Activated T-cell treated with anti-CD3 and anti-CD28 coated beads, Interleukin-2, amount 50 U/mL, for 72 hours (primary cell): ENCODE measurements at places on chromosomes 3 and 15. TPM values are rescaled to one million over a fixed set of nuclear protein-coding genes. Genes with fewer than 3 reads are reported as not detected.
A peak's percentile ranks its signal among the peaks of the same experiment; 100 is the strongest.

DNA sequence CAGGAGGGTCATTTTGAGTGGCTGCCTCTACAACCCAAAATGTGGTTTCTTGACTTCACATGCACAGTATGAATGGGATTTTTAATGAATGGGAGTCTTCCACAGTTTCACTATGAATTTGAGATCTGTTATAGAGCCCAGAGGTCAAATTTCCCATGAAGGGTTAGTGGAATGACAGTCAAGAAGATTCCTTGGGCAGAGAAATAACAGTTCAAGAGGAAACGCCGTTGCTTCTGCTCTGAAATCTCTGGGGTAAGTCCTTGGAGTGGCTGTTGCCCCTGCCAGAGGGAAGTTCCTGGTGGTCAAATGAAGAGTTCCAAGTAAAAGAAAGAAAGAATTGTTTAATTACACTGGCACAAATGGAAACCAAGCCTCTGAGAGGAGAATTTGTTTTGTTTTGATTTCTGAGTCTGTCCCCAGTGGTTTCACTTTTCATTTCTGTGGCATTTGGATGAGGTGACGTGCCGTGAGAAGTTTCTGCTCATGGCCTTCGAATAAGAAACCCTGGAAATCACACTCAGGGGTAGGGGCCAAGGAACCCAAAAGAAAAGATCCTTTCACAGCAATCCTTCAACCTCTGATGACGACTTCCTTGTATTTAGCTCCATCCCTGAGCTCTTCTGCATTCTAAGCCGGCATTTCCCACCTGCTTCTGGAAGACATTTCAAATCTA lies 77.5 kb upstream of the IL12A start:
- H3K27ac ChIP-seq: peak overlapping the region; percentile 35
- peak; percentile 5 for DNase-seq
- H3K4me1 ChIP-seq: peaks cover 11% of the 10 kb centered on the region
- peak overlapping the region; percentile 44 for H3K4me3 ChIP-seq

DNA sequence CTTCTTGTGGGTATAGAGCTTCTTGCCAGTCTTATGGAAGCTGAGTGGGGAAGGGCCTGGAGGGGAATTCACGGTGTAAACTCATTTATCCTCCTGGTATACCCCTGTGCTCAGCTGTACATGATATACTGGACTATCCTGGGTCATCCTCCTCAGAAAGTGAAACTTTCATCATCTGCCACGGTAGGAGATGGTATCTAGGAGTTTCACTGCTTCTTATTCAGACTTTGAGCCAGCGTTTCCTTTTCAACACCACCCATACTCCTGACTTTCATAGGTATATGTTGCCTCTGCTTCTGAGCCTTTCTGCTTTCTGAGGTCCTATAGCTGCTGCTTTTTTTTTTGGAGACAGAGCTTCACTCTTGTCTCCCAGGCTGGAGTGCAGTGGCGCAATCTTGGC lies 15.6 kb downstream of the SENP5 start:
- H3K36me3 ChIP-seq: no peaks in the 10 kb centered on the region
- H3K4me3 ChIP-seq: peak overlapping the region; percentile 63
- DNase-seq: peak; percentile 14
- peaks cover 55% of the 10 kb centered on the region for H3K4me1 ChIP-seq

- H3K36me3 ChIP-seq: no peaks in the 10 kb centered on the region
- no peak overlapping the region for H3K27ac ChIP-seq
- H3K4me3 ChIP-seq: no peak overlapping the region
Observed at GRCh38 chr3:23999012-23999641, 54.0 kb downstream of the NR1D2 start.

DNA sequence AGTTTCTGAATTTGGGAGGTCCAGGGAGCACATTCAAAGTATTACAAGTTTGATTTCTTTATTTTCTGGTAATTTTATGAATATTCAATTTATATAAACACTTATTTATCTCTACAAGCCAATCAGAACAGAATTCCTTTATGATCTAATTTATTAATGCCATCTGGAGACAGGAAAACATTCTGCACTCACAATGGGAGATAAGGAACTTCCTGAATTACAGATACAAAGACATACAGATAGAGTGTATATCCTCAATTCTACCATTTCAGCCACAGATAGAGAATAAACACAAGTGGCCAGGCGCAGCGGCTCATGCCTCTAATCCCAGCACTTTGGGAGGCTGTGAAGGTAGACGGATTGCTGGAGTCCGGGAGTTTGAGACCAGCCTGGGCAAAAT lies 86.0 kb downstream of the IQCH start:
- DNase-seq: no peak
- no peak overlapping the region for H3K27ac ChIP-seq
- no peaks in the 10 kb centered on the region for H3K4me1 ChIP-seq
- H3K4me3 ChIP-seq: no peak overlapping the region
- H3K36me3 ChIP-seq: peaks cover 2% of the 10 kb centered on the region

- no peak for DNase-seq
- no peaks in the 10 kb centered on the region for H3K27me3 ChIP-seq
- no peaks in the 10 kb centered on the region for H3K36me3 ChIP-seq
Observed at GRCh38 chr3:147924755-147925154, 515.6 kb downstream of the ZIC1 start.

DNA sequence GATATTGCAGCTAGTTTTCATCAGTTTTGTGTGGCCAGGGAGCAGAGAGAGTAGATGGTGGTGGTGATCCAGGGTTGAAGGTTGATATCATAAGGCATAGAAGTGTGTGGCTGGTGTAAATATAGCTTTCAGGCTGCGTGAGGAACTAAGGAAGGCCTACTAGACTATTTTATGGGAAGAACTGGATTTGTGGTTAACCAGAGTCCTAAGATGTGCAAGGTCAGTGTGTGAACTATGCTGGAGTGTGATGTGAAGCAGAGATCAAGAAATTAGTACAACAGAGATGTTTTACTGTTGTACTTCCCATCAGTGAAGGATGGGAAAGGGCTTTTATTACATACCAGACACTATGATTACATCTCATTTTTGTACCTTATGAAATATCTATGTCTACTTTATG lies 41.5 kb downstream of the MAPK6 start:
- no peaks in the 10 kb centered on the region for H3K4me1 ChIP-seq
- H3K27ac ChIP-seq: peak overlapping the region; percentile 23
- no peaks in the 10 kb centered on the region for H3K27me3 ChIP-seq
- DNase-seq: no peak
- peaks cover 2% of the 10 kb centered on the region for H3K36me3 ChIP-seq

GRCh38 chr3:14980689-14981088 lies 33.3 kb downstream of the NR2C2 start:
- no peak for DNase-seq
- peaks cover 3% of the 10 kb centered on the region for H3K36me3 ChIP-seq
- peaks cover 28% of the 10 kb centered on the region for H3K4me1 ChIP-seq
- no peak overlapping the region for H3K4me3 ChIP-seq
- H3K27me3 ChIP-seq: no peaks in the 10 kb centered on the region

DNA sequence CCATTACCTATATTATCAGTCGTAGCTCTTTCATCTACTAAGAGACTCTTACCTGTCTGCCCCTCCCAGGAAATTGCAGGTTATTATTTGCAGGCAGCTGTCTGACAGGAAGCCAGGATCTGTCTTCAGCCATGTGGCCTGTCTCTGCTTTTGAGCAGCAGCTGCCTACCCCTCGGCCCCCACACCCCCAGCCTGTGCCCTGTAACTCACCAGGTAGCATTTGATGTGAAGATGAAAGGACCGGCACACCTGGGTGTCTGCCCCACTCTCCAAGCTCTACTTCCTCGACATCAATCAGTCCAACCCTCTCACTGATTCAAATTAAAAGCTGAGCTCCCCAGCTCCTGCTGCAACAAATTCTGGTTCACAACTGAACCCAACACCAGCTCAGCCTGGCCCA lies 197.2 kb upstream of the CTNNB1 start:
- no peak overlapping the region for H3K27ac ChIP-seq
- H3K4me3 ChIP-seq: no peak overlapping the region
- no peaks in the 10 kb centered on the region for H3K36me3 ChIP-seq
- peaks cover 6% of the 10 kb centered on the region for H3K4me1 ChIP-seq

DNA sequence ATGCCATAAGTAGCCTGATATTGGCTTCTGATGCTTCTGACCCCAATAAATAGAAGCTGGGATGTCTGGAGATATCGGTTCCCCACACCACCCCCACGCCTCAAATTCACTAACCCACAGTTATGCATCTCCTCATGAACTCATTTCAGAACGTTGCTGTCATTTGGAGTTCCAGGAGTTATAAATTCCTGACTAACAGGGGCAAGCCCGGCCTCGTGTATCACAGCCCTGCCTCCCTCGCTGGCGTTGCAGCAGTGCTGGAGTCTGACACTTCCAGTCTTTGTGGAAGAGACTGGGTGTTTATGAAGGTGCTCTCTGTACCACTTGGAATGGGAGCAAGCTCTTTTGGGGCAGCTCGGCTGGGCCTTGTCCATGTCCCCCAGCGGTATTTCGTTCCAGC lies 101.0 kb downstream of the ANP32A start:
- DNase-seq: no peak
- H3K36me3 ChIP-seq: no peaks in the 10 kb centered on the region
- no peaks in the 10 kb centered on the region for H3K4me1 ChIP-seq
- no peak overlapping the region for H3K4me3 ChIP-seq
- no peak overlapping the region for H3K27ac ChIP-seq
- H3K27me3 ChIP-seq: peaks cover 17% of the 10 kb centered on the region

DNA sequence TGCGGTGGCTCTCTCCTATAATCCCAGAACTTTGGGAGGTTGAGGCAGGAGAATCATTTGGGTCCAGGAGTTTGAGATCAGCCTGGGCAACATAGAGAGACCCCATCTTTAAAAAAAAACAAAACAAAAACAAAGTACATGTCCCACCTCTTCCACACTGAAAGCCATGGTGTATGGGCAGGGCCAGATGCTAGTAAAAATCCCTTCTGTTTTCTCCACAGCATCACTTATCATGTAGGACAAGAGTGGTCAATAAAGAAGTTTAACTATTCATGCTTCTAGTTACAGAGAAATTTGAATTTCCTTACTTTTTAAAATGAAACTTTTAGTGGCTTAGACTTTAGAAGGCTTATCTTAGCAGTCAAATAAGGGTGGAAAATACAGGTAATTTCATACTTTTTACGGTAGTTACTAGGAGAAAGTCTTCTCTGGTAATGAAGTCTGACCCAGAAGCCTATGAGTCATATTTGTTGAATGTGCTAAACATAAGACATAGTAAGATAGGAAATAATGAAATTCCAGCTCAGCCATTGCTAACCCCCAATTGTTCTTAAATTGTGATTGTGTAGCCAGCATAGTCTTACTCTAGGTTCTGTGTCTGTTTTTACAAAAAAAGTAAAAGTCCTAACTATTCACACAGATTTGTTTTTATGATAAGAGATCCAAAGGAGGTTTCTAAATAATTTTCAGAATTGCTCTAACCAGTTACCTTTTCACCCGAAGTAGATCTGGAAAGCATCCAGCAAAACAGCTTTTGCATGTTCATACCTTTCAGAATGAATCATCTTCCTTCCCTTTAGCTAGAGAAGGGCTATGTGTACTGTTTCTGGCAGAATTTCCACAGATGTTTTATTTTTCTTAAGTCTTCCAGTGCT lies 16.4 kb upstream of the ZNF609 start:
- peak; percentile 28 for DNase-seq
- H3K27ac ChIP-seq: peak overlapping the region; percentile 90
- H3K27me3 ChIP-seq: no peaks in the 10 kb centered on the region
- H3K36me3 ChIP-seq: peaks cover 8% of the 10 kb centered on the region
- peaks cover 55% of the 10 kb centered on the region for H3K4me1 ChIP-seq

DNA sequence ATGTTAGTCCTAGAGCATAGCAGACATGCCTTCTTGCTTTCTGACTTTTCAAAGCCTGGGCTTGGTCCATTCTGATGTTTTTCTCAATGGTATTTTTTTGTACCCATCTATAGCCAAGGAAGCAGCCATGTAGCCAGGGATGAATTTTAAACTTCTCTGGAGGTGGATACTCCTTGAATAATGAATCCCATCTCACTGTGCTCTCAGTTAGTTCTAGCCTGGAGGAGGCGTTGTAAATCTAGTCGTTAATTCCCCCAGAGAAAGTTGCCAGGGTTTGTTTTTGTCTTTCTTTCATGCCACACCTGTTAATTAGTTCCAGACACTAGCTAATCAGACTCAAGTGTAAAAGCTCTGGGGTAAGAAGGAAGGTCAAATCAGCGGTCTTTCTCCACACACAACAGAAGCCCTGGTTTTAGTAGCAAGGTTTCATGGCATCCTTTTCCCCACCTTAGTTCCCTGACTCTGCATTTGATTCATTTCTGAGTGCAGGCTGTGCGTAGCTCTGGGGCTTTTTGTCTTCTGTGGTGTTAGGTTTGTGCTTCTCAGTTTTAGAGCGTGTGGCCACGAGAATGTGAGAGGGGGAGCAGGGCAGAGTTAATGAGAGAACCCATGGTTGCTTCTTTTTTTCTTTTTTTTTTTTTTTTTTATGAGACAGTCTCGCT lies 19.7 kb downstream of the PTPRG start:
- no peaks in the 10 kb centered on the region for H3K36me3 ChIP-seq

DNA sequence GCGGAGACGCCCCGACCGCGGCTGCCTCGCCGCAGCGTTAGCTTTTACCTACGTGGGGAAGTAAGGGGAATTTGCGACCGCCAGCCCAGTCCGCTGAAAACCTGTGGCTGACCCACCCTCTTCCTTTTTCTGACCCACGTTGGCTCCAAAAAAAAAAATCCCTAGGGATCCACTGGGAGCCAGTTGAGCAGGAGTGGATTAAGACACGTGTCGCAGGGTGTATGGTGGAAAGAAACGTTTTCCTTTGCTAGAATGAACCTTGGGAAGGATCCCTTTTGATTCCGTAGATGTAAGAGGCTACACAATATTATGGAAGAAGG lies 575 bp upstream of the PCYT1A start:
- peaks cover 31% of the 10 kb centered on the region for H3K4me1 ChIP-seq
- H3K4me3 ChIP-seq: peak overlapping the region; percentile 99
- peak overlapping the region; percentile 99 for H3K27ac ChIP-seq
- DNase-seq: no peak
- H3K36me3 ChIP-seq: peaks cover 9% of the 10 kb centered on the region

GRCh38 chr3:66336333-66336766 lies 115.5 kb downstream of the SLC25A26 start:
- no peaks in the 10 kb centered on the region for H3K27me3 ChIP-seq
- H3K27ac ChIP-seq: peak overlapping the region; percentile 30
- H3K4me3 ChIP-seq: no peak overlapping the region
- DNase-seq: no peak

DNA sequence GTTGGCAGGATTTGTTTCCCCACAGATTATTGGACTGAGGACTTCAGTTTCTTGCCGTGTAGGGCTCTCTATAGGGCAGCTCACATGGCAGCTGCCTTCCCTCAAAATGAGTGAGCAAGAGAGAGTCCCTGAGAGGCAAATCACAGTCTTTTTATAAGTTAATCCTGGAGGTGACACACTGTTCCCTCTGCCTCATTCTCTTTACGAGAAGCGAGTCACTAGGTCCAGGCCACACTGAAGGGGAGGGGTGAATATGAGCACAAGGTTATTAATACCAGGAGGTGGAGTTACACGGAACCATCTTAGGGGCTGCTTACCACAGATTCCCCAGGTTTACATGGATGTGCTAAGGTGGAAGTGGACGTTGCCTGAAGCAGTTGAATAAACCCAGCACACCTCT lies 77.0 kb downstream of the LPP start:
- peaks cover 10% of the 10 kb centered on the region for H3K36me3 ChIP-seq
- H3K4me3 ChIP-seq: no peak overlapping the region
- no peaks in the 10 kb centered on the region for H3K27me3 ChIP-seq
- H3K27ac ChIP-seq: no peak overlapping the region
- H3K4me1 ChIP-seq: peaks cover 19% of the 10 kb centered on the region

- no peak for DNase-seq
- H3K4me3 ChIP-seq: no peak overlapping the region
- no peaks in the 10 kb centered on the region for H3K4me1 ChIP-seq
- H3K27ac ChIP-seq: no peak overlapping the region
- no peaks in the 10 kb centered on the region for H3K27me3 ChIP-seq
Observed at GRCh38 chr3:33474896-33475295, 34.7 kb upstream of the UBP1 start.

The UCN2 gene
- not detected for total RNA-seq

The PLA1A gene
- total RNA-seq: 1.2 TPM

The SMCO1 gene
- total RNA-seq: not detected

The VILL gene
- 16.1 TPM for total RNA-seq

The SELENOK gene
- total RNA-seq: 77.0 TPM

The ALPK3 gene
- total RNA-seq: 0.46 TPM

The CPEB1 gene
- total RNA-seq: 0.48 TPM

The SLC27A2 gene
- total RNA-seq: 27.6 TPM
